C1 segment of cervical spinal cord (tissue), 14 donors: ENCODE measurements at places on chromosomes 13 and 19.

DNA sequence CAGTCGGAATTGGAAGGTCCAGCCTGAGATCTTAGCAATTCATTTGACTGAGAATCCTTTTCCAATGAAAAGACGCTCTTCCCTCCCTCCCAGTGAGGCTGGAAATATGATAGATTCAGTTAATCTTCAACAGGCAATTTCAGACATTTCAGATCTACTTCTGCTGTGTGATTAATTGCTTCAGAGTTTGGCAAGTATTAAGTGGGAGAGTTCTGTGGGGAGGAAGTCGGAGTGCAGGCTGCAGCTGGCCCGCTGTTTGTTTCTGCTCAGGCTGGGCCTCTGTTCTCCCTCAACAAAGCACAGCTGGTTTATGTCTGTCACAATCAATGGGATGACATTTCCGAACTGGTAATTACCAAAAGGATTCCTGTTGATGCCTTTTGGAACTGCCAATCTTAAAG lies 178.2 kb downstream of the NDFIP2 start:
- no peak for DNase-seq

DNA sequence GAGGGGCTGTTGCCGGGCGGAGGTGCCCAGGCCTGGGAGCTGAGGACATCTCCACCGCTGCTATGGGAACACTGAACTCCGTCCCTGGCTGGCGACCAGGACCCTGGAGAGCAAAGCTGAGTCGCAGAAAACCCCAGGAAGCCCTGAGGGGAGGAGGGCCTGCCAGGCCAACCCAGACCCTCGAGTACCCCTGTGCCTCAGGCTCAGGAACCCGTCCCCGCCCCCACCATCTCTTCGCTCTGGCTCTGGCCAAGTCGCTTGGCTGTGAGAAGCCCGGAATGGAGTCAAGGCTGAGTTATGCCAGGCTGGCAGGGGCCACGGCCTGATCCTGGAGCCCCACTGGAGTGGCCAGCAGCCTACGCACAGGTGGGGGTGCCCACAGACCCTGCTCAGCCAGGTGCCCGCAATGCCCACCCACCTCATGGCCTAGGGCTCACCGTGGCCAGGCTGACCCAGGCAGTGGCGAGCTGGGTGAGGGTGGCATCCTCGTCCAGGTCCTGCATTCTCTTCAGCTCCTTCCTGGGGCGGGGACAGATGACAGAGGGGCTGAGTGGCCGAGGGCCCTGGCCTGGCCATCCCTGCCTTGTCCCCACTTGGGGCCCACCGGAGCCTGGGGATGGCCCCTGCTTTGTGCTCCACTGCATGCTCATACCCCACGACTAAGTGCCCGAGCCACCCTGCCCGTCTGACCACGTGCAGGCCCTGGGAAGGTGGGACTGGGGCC lies 8.5 kb upstream of the CERS1 start:
- peak; percentile 56 for DNase-seq

DNA sequence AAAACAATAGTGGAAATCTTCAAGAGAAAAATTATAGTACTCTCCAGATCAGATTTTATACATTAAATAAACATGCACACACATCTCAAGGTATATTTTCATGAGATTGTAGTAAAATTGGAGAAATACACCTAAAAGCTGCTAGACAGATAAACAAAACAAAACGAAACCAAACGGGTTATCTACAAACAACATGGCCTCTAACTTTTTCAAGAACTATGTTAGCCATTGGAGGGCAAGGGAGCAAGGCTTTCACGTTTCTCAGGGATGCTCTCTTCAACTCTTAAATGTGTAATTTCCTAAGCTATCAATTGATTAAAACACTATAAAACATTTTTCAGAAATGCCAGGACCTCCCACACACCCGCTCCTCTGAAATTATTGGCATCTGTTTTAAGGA lies 1262.4 kb upstream of the PCDH20 start:
- no peak for DNase-seq

DNA sequence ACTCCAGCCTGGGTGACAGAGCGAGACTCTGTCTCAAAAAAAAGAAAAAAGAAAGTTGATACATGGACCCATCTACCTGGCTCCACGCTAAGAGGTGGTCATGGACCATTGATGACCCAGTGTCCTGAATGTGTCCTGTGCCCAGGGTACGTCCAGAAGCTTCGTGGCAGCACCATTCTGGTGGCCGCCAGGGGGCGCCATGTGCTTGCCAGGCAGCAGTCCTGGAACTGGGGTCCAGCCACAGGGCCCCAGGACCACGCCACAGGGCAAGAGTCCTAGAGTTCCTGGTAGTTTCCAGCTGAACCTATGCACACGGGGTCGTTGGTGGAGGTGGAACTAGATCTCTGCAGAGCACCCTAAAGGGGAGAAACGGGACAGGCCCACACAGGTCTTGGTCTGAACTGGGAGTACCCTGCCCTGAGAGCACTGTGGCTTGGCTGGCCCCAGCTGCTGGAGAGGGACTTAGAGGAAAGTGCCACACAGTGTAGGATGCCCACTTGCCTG lies 19.9 kb upstream of the FBXO27 start:
- DNase-seq = peak; percentile 61

DNA sequence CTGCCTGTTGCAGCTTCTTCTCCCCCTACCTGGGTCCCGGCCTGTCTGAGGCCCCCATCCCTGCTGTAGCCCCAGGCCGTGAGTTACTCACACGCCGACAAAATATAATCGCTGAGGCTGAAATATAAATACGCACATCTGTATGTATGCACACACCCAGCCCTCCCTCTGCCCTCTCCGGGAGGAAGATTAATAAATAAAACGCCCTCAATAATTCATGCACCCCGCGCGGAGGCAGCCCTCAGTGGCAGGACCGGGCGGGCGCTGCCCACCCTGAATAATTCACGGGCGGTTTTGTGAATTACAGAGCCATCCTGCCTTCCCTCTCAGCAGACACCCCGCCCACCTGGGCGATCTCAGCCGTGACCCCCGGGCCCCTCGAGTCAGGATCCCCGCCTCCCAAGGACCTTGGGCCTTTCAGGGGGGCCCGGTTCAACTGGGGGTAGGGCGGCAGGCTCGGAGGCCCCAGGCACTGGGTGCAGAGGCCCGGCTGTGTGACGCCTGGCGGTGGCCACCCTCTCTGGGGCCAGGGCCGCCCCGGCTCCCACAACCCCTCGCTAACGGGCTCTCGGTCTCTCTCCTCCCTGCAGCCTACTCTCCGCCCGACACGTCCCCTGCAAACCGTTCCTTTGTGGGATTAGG lies 24.2 kb downstream of the SMIM24 start:
- DNase-seq = no peak

DNA sequence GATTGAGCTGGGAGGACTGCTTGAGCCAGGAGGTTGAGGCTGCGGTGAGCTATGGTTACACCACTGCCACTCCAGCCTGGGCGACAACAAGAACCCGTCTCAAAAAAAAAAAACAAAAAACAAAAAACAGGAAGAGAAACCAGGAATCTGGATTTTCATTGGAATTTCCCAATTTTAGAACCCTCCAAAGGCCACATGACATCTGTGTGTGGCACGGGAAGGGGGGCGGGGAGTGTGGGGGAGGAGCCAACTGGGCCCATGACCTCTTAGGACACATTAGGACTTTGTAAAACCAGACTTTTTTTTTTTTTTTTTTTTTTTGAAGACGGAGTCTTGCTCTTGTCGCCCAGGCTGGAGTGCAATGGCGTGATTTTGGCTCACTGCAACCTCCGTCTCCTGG lies 21.2 kb upstream of the MYDGF start:
- no peak for DNase-seq

DNA sequence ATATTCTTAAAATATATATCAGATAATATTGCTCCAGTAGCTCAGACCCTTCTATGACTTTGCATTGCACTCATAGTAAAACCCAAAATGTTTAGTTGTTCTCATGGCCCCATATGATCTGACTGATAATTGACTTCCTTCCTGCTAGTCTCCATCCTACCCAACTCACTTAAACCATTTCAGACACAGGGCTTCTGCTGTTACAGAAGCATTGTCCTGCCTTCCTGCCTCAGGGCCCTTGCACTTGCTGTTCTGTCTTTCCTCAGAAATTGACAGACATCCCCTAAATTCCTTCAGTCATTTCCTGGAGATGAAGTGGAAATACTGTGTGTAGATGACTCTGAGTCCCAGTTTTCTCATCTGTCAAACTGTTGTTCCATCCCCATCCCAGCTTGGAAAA lies 19.7 kb downstream of the FBXL12 start:
- DNase-seq = no peak

DNA sequence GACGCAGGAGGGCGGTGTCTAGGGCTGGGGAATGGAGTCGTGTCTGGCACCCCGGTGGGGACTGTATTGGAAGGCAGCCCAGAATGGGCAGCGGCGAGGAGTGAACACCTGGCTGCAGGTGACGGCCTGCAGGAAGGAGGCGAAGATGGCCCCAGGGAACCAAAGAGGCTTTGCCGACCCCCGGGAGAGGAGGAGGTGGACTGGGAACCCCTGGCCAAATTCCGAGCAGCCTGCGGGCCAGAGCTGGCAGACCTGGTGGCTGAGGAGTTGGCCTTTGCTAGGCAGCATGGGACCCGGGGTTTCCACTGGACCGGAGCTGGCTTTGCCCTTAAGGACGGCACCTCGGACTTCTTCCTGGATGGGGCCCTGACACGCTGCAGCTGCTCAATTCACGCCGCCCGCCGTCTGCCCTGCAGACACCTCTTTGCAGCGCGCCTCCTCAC lies 25.9 kb downstream of the ZSWIM9 start:
- no peak for DNase-seq

- no peak for DNase-seq
Measured at GRCh38 chr13:44219577-44220548, 153.8 kb upstream of the SERP2 start.
